ENCODE measurements at places on chromosomes 1 and 21. TPM values are rescaled to one million over a fixed set of nuclear protein-coding genes. Genes with fewer than 3 reads are reported as not detected.

DNA sequence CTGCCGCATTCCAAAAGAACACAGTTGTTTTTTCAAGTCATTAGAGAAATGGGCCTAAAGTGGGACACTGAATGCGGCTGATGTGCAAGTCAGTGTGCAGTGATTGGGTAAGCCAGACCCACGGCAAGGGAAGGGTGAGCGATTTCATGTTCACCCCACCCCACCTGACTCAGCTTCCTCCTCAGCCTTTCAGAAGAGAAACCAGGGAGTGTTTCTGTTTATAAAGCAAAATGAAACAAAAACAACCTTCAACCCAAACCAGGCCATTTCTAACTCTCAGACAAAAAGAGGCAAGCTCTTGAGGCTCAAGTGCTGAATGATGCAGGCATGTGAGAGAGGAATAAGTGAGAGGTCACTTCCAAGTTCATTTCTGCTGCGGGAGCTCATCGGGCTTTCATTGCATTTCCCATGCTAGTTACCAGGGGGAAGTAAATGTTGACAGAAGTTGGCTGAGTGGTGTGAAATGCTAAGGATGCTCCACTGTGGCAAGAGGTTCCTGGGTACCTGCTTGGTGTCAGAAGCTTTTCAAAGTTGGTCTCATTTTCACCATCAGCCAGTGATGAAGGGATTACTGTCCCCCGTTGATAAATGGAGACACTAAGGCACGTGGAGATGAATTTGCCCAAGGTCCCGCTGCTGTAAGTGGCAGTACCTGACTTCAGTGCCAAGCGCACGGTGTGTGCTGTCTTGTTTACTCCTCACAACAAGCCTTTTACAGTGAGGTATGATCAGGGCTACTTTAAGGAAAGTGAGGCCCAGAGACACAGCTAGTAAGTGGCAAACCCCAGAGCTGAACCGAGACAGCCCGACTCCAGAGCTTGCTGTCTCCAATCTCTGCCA lies 29.1 kb downstream of the STPG1 start:
- no peak for DNase-seq

DNA sequence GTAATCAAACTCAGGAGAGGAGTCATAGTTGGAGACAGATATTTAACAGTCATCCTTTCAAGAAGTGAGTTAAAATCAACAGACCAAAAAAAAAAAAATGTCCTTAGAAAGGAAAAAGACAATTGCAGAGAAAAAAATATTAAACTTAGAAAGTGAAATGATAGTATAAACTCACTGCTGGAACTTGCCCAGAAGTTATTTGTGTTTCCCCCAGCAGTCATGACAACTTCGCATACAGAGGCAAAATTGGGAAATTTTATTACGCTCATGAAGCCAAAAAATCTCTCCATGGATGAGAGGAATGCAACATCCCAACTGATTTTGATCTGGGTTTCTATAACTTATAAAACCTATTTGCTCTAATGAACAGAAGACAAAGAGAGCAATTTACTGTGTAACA lies 198.2 kb downstream of the LRRC7 start:
- no peak for DNase-seq

DNA sequence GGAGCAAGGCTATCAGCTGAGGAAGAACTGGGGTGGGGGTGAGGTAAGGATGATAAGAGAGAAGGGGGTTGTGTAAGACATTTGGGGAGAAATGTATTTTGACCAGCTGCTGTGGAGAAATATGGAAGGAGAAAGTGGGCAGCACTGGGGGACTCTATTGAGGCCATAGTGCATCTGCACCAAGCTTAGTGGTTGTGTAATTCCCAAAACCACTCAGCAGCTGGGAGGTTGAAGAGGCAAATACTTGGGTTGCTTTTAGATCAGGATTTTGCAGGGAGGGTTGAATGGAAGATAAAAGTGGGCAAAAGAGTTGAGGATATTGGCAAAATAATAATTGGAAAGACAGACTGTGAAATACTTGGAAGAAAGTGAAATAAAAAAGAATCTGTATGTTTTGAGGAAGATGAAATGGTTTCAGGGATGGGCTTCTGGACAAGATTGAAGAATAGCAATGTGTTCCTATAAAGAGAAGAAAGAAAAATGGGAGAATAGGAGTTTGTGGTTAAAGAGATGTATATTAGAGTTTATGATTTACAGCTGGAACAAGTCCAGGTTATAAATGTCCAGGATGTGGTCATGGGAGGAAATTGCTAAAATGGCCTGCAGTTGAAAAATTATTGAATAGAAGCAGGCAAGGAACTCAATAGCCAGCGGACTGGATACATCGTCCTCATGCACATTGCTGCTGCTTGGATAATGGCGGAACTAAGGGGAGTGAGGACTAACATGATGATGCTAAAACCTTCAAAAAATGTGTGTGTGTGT lies 162.7 kb downstream of the DNM3 start:
- no peak for DNase-seq

DNA sequence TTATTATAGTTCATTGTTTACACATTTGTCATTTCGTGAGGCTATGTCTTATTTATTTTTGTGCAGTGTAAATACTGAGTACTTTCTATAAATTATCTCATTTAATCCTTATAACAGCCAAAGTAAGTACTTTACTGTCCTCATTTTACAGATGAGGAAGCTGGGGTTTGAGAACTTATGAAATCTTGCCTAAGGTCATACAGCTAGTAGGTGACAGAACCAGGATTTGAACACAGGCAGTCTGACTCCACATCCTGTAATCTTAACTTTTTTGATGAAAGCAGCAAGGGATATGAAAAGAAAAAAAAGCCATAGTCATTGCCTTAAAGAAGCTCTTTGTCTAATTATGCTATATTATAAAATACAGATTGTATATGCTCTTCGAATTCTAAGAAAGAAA lies 107.1 kb upstream of the BMP8A start:
- no peak for DNase-seq

GRCh38 chr1:175734642-175735041 lies 8.8 kb downstream of the TNR start:
- no peak for DNase-seq

GRCh38 chr21:29423099-29423870 lies 124.6 kb downstream of the BACH1 start:
- DNase-seq: no peak

- DNase-seq: no peak
Measured at GRCh38 chr1:97792655-97793054, 128.2 kb downstream of the DPYD start.

DNA sequence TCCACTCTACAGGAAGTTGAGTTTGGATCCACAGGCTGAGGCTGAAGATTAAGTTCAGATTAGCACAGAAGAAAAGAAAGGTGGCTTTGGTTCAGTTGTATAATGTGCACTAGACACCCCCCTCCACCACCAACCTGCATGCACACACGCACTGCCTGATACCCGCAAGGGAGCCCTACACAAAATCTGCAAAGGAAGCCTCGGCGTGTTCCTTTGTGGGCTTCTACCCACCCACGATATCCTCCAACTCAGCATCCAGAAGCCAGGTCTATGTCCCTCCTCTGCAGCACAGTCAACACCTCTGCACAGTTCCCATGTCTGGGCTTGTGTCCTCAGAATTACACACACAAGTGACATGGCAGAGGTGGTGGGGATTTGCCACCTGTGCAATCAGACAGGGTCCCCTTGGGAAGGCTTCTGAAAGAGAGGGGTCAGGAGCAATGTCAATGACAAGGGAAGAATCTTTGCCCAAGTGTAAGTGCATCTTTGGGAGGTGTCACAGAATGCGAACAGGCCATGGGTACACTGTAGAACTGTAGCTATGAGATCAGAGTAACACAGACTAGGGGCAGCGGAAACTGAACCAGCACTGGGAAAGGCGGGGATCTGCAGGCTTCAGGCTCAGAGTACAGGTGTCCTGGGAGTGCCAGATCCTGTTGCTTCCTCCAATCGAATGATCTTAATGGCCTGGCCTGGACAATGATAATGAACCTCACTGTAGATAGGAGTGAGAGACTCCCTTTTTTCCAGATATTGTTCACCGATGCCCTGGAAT lies 148.6 kb upstream of the ETV3 start:
- DNase-seq: no peak

DNA sequence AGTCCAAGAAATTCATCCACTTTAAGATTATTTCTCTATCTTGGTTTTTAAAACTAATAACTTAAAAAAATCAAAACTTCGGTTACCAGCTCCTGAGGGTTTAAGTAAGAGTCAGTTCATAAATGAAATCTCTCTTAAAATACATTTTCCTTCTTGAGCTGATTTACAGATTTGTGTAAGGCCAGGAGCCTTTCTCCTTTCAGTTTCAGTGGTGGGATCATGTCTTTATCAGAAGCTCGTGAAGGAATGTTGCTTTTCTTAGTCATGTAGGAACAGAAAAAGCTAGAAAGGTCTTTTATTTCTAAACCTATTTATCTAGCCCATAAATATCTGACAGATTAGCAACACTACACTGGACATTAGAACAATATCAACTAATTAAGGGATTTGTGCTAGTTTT lies 390.2 kb downstream of the GPATCH2 start:
- no peak for DNase-seq

GRCh38 chr1:39928809-39929587 lies 25.9 kb upstream of the MFSD2A start:
- no peak for DNase-seq

DNA sequence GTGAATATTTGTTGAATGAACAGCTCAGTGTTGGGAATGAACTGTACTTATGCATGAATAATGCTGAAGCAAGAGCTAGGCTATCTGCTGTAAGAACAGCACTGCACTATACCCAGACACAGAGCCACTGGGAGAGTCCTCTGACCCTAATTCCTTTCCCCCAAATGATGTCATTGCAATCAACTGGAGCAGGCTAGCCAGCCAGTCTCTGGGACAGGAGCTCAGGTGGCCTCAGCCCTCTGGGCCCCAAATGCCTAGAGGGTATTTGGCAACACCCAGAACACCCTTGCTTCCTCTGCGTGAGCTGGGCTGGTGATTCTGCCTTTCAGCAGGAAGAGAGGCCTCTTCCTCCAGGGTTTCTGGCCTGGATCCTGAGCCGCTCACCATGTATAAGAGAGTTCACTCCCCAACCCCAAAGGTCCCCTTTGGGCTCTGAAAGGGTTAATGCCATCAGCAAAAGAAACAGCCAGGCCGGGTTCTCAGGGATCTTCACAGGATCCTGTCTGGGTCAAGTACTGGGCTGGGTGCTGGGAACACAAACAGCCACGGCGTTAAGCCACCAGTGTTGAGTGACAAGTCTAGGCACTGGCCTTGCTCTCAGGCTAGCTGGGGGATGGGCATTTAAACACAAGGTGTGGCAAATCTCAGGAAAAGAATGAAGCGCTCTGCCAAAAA lies 3.7 kb upstream of the PADI4 start:
- no peak for DNase-seq

The WDR64 gene
- not detected for total RNA-seq

The CHRM3 gene
- total RNA-seq: 41.3 TPM

The PLEKHO1 gene
- 33.2 TPM for total RNA-seq

The RHBDL2 gene
- total RNA-seq: not detected
